ENCODE measurements at places on chromosomes 16 and 17.
A peak's percentile ranks its signal among the peaks of the same experiment; 100 is the strongest.

GRCh38 chr16:23691483-23692189 lies 12.9 kb downstream of the PLK1 start:
- DNase-seq: peak; percentile 13

- peak; percentile 57 for DNase-seq
Observed at GRCh38 chr16:56451753-56452689, 667 bp downstream of the OGFOD1 start.

DNA sequence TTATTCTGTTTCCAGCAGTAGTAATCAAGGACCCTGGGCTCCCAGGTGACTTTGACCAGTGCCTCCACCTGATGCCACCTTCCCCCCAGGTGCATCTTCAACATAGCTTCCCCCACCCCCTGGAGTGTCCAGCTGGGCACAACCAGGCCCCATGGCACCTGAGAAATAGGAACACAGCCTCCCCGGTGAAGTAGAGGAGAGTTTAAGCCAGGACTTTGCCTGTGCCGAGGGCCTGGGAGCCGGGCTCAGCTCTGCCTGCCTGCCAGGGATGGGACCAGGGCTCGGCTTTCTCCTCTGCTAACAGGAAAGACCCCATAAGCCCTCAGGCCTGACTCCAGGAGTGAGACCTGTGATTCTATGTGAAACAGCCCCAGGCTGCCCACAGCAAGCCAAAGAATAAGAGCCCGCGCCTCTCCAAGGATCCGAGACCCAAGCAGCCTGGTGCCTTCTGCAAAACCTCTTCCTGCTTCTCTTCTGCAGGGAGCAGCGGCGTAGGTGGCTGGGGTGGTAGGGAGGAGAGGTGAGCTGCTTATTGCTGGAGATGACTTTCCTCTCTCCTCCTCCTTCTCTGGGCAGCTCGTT lies 16.4 kb upstream of the RBFOX3 start:
- no peak for DNase-seq

DNA sequence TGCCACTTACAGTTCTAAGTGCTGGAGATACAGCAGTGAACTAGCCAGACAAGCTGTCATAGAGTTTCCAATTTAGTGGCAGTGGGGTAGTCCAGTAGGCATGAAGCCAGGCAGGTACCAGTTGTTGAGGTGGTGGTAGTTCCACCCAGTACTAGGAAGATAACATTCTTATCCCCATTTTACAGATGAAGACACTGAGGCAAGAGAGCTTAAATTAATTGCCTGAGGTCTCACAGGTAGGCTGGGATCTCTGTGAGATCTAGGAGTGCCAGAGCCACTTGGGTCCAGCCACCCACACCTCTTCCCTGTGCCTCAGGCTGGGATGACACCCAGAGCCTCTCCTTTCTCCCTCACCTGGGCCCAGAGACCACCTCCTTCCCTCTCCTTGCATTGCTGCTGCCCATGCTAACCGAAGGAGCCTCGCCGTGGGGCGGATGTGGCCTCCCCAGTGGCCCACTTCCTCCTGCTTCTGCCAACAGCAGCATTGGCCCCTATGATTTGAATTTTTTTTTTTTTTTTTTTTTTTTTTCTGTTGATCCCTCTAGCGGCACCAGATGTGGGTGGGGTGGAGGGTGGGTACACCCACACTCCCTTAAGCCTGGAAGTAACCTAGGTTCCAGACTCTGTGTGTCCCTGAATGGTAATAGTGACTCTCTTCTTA lies 114.0 kb downstream of the PRKCB start:
- no peak for DNase-seq

- no peak for DNase-seq
Observed at GRCh38 chr16:86193528-86194193, 294.7 kb downstream of the IRF8 start.
